NCI-H526 treated with DMSO at 0.1 percent for 48 hours (cell line): ENCODE measurements at places on chromosomes 5 and 9.
A peak's percentile ranks its signal among the peaks of the same experiment; 100 is the strongest.

GRCh38 chr5:87400305-87400899 is 12.3 kb downstream of the CCNH start:
- DNase-seq, result peak; percentile 18

- DNase-seq, result no peak
These were observed 60.0 kb downstream of the ABHD17B start for GRCh38 chr9:71850996-71851395.

DNA sequence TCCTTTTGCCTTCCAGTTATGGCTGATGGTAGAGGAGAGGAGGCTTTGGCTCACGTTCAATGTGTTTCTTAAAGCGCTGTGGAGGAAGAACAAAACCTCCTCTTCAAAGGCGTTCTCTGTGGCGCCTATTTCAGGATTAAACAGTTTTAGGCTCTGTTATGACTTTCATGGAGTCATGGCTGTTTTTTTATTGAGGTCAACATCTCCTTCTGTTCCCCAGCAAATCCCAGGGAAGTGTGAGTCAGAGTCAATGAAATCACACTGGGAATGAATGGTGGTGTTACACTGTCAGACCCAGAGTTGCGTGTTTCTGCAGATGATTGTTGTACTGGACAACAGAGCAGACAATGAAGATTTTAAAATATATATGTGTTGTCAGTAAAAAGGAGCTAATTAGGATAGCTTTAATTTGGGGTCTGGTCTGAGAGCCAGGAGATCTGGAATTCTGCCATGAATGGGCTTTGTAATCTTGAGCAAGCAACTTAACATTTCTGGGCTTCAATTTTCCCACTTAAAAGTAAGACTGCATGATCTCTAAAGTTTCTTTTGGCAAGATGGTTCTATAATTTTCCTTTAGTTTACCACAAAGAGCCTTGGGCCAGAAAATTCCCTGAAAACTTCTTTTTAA is 240.7 kb downstream of the CSNK1G3 start:
- no peak for DNase-seq

GRCh38 chr5:123142206-123142915 is 53.3 kb downstream of the PRDM6 start:
- DNase-seq, result no peak

DNA sequence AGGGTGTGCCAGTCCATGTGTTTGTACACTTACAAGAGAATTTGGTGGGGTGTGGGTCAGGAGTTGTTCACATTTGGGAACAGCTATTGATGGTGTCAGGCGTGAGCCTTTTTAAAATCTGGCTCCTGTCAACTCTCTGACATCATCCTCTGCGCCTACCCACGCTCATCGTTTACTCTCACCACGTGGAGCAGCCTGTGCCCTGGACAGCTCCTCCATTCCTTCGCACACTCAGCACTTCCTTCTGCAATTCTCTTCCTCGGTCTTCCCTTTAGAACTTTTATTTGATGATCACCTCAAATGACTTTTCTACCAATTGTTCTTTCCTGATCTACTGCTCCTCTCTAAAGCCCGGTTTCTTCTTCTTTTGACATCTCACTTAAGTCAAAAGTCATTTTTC is 42.1 kb upstream of the GNAQ start:
- DNase-seq, result no peak

GRCh38 chr5:95754545-95754944 is 23.4 kb downstream of the RHOBTB3 start:
- no peak for DNase-seq

DNA sequence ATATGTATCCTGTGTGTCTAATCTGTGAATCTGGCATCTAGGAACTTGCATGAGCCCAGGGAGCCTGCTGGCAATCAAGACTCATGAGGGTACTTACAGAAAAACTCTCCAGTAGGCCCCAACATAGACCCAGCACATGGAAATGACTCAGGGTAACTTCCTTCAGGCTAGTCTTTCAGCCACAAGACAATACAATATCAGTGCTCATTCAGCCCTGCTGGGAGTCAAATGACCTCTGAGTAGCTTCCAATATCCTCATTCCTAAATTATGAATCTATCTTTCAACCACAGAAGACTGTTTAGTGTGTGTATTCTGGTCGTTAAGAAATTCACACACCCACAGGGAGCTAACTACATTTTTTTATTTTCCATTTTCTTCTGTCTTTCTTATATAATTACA is 1273.0 kb downstream of the EFNA5 start:
- no peak for DNase-seq

- DNase-seq, result no peak
These were observed 13.3 kb upstream of the GADD45G start for GRCh38 chr9:89591274-89592212.
